Vagina (tissue), 2 donors: ENCODE measurements at places on chromosomes 4 and X. TPM values are rescaled to one million over a fixed set of nuclear protein-coding genes. Genes with fewer than 3 reads are reported as not detected.

The PABPC5 gene
- 0.98 TPM for total RNA-seq

The OPRPN gene
- not detected for total RNA-seq

The AMOT gene
- 9.8 TPM for total RNA-seq

The STK26 gene
- total RNA-seq = 18.9 TPM

The KIF4A gene
- total RNA-seq = 2.2 TPM

The ERVMER34-1 gene
- 2.7 TPM for total RNA-seq

The HS6ST2 gene
- 0.74 TPM for total RNA-seq

The GLUD2 gene
- 0.98 TPM for total RNA-seq
